ENCODE measurements at places on chromosomes 6 and 20.

DNA sequence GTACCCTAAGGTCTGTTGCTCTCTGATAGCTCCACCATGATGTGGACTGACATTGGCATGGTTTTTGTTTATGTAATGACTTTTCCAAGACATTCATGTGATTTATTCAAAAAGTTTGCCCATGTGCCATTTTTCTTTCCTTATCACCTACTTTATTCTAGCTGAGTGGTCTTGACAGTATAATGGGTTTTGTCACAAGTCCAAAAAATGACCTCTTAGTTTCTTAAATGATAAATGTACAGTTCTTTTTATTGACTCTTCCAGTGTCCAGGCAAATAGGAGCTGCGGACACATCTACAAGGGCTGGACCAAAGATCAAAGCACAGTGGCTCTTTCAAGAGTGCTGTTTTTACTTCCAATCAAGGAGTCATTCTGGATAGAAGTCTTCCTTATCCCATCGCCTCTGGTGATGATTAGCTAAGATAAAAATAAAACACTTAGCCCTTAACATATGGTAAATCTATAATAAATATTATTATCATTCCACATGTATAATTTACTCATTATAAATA is 141.4 kb downstream of the MMUT start:
- no peak for DNase-seq

GRCh38 chr6:3725145-3726047 is 26.1 kb downstream of the PXDC1 start:
- no peak for DNase-seq

- no peak for DNase-seq
These were observed 48.9 kb downstream of the ANKRD60 start for GRCh38 chr20:58179432-58180099.

DNA sequence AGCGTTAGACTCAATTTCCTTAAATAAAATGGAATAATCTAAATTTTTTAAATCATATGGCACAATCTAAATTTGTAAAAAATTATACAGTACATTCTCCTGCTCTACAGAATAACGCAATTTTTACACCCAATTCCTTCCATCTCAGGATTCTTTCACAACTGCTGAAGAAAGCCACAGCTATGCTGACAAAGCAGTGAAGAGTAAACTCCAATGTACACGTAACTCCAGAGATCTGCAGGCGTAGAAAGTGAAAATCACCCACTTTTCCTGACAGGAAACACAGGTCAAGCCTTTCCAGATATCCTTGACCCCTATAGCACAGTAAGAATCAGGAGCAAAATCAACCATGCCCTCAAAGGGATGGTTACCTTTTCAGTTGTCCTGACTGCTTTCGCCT is 27.4 kb downstream of the EPHA7 start:
- no peak for DNase-seq

DNA sequence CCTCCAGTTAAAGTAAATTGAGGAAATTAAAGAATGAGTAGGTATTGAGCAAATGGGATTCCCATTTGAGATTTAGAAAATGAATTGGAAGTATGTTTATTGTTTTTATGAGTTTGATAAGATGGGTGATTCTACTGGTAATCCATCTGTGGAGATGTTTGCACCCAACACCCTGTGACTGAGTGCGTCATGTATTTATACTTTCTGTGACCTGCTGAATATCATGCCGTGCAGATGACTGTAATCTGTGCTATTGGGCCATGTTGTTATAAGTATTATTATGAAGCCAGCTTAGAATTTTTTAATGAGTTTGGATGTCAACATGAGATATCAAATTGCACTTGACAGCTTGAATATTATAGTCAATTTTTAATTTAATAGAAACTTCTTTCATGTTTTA is 17.7 kb downstream of the FAM83B start:
- no peak for DNase-seq

DNA sequence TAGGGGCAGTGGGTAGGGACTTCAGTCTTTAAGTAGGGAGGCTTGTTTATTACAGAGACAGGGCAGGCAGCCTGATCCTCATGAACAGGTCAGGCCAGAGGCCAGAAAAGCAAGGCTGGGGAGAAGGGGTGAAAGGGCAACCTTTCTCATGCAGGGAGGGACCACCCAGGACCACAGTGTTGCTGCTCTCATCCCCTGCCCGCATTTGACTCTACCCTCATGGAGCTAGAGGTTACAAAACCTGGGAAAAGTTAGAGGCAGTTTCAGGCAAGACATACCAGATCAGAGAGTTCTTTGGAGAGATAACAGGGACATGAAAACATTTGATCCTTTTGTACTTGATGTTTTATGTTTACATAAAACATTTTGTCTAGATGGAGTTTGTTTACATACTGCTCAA is 38.1 kb downstream of the MDGA1 start:
- DNase-seq = no peak

GRCh38 chr6:131766631-131767030 is 41.2 kb upstream of the ENPP1 start:
- no peak for DNase-seq

DNA sequence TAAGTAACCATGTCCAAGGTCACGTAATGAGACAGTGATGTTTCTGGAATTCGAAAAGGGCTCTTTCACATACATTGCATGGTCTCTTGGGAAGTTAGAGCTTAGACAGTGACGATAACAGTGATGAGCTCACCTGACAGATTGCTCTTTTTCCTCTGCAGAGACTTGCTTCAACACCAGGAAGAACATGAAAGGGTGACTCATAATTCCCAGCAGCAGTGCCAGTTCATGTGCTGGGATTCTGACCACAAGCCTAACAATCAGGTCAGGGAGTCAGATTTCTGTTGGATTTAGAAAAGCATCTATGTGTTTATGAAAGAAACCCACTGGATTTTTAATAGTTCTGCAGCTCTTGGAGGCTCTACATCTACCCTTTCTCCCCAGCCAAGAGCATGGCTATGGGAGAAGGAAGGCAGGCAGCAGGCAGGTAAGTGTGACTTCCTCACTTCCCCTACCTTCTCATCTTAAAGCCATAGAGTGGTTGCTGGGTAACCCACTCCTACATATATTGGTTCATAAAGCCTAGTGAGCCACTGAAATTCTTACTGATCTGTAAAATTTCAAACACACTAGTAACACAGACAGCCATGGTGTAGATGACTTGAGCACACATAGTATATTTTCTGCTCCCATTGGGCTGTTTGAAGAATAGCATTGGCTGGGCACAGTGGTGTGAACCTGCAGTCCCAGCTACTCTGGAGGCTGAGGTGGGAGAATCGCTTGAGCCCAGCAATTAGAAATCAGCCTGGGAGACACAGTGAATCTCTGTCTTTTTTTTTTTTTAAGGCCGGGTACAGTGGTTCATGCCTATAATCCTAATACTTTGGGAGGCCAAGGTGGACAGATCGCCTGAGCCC is 44.4 kb upstream of the LOC128125822 start:
- DNase-seq = peak; percentile 96
